ENCODE measurements at places on chromosomes 12 and 14.

- H3K4me1 ChIP-seq, result no peaks in the 10 kb centered on the region
- H3K27ac ChIP-seq, result no peak overlapping the region
- H3K27me3 ChIP-seq, result no peaks in the 10 kb centered on the region
- no peak overlapping the region for H3K4me3 ChIP-seq
- DNase-seq, result no peak
Measured at GRCh38 chr12:18468246-18469075, 207.1 kb downstream of the PIK3C2G start.

GRCh38 chr14:40447017-40447416 lies 1014.8 kb upstream of the FBXO33 start:
- H3K27me3 ChIP-seq, result no peaks in the 10 kb centered on the region
- H3K27ac ChIP-seq, result no peak overlapping the region

DNA sequence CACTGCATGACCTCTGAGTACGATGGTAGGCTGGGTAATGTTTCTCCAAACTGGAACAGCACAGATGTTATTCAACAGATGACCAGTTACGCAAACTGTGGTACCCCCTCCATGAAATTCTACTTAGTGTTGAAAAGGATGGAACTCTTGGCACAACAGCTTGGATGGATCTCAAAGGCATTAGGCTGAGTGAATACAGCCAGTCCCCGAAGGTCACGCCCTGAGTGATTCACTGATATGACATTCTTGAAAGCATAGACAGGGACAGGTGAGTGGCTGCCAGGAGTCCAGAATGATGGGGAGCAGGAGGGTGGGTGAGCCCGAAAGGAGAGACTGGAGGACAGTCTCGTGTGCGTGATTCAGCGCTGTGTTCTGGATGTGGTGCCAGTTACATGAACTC lies 187.5 kb upstream of the TMEM132C start:
- H3K27ac ChIP-seq, result no peak overlapping the region
- H3K27me3 ChIP-seq, result no peaks in the 10 kb centered on the region
- no peaks in the 10 kb centered on the region for H3K36me3 ChIP-seq
- H3K4me3 ChIP-seq, result no peak overlapping the region

DNA sequence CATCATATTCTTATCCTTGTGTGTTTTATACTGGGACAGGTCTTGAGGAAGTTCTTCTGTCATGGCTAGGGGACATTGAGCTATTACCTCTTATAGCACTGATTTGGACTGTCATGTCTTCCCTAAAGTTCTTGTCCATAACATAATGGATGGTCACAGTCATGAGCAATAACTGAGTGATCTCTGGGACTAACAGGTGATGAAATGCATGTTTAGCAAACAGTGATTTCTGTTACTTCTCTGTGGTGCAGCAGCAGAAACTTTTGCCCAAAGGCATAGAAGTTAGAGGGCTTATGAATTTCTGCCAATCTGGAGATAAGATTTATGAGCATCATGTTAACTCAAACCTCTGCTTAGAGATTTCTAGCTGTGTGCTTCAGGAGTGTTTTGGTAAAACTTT lies 5.9 kb downstream of the ADIPOR2 start:
- DNase-seq, result no peak
- no peak overlapping the region for H3K4me3 ChIP-seq
- H3K36me3 ChIP-seq, result no peaks in the 10 kb centered on the region
- peaks cover 39% of the 10 kb centered on the region for H3K4me1 ChIP-seq

All from gastrocnemius medialis (tissue), 4 donors.